ENCODE measurements at places on chromosomes 3 and 15.

DNA sequence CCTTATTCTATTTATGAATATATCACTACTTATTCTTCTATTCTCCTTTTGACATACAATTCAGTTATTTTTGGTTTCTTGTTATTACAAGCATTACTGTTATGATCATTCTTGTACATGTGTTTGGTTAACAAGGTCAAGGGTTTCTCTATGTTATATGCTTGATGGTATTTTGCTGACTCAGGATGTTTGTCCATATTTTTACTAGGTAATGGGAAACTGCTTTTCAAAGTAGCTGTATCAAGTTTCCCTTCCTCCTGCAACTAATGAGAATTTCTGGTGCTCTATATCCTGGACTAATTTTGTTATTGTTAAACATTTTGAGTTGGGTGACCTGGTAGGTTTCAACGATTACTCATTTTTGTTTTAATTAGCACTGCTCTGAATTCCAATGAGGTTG lies 841.0 kb downstream of the OTOL1 start:
- no peak for DNase-seq

- DNase-seq: no peak
Observed at GRCh38 chr15:34456658-34457057, 19.1 kb upstream of the GOLGA8A start.

GRCh38 chr3:66816090-66816761 lies 181.9 kb upstream of the KBTBD8 start:
- no peak for DNase-seq

GRCh38 chr15:71323082-71323481 lies 207.8 kb downstream of the THSD4 start:
- DNase-seq: no peak

- DNase-seq: no peak
Observed at GRCh38 chr3:29279806-29280205, 1.1 kb upstream of the RBMS3 start.

- no peak for DNase-seq
Observed at GRCh38 chr3:58585994-58586393, 8.8 kb upstream of the FAM107A start.

Data from thoracic aorta (tissue), 2 donors.